ENCODE measurements at places on chromosomes 1 and 21. TPM values are rescaled to one million over a fixed set of nuclear protein-coding genes. Genes with fewer than 3 reads are reported as not detected.

RUNX3 gene
- 1.8 TPM for total RNA-seq

DNA sequence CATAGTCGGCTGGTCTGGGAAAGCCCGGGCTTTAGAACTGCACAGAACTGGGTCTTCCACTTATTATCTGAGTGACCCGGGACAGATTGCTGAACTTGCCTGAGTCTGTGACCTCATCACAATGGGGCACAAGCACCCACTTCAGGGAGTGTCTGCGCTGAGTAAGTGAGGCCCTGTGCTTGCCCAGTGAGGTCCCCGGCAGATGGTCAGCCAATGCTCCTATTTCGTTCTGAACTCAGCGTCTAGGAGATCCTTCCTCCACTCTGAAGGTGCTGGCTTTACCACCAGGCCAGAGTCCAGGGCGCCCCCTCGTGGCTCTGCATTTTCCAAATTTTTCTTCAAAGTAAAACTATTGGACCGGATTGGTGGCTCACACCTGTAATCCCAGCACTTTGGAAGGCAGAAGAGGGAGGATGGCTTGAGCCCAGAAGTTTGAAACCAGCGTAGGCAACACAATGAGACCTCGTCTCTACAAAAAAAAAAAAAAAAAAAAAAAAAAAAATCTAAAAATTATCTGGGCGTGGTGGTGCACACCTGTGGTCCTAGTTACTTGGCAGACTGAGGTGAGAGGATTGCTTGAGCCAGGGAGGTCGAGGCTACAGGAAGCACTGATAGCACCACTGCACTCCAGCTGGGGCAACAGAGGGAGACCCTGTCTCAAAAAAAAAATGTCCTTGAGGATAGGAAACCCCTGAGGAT, 61.7 kb downstream of the FCRL5 start:
- H3K27me3 ChIP-seq, result peaks cover 44% of the 10 kb centered on the region
- no peaks in the 10 kb centered on the region for H3K4me1 ChIP-seq
- no peaks in the 10 kb centered on the region for H3K36me3 ChIP-seq
- H3K4me3 ChIP-seq, result no peak overlapping the region
- DNase-seq, result no peak

DNA sequence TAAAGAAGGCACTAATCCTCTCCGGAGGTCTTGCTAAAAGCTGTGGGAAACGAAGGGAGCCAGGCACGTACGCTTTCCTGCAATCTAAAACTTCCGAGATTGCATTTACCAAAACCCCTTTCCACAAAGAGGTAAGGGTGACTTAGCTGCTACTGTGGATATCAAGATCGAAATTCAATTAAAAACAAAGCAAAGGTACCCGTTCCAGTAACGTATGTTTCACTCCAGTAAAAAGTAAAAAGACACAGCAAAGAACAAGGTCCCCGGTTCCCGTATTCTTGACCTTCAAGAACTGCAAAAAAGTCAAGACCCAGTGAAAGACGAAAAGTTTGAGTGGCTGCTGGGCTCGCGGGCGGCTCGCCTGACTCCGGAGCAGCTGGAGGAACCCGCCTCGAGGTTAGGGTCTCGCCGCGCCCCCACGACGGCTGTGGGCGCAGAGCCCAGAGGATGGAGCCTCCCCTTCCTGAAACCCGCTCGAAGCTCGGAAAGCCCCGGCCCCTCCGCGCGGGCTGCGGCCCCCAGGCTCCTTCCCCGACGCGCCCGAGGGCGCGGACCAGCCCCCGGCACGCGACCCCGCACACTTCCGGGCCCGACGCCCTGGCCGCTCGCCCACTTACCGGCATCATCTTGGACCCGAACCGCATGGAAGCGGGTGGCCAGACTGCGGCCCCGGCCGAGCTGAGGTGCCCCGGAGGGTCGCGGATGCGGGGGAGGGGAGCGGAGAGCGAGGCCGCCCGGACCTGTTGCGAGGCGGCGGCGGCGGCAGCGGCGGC, 524 bp downstream of the TP53BP2 start:
- no peaks in the 10 kb centered on the region for H3K27me3 ChIP-seq
- peak overlapping the region; percentile 95 for H3K4me3 ChIP-seq
- peak overlapping the region; percentile 99 for H3K27ac ChIP-seq
- no peaks in the 10 kb centered on the region for H3K36me3 ChIP-seq
- peaks cover 44% of the 10 kb centered on the region for H3K4me1 ChIP-seq

DNA sequence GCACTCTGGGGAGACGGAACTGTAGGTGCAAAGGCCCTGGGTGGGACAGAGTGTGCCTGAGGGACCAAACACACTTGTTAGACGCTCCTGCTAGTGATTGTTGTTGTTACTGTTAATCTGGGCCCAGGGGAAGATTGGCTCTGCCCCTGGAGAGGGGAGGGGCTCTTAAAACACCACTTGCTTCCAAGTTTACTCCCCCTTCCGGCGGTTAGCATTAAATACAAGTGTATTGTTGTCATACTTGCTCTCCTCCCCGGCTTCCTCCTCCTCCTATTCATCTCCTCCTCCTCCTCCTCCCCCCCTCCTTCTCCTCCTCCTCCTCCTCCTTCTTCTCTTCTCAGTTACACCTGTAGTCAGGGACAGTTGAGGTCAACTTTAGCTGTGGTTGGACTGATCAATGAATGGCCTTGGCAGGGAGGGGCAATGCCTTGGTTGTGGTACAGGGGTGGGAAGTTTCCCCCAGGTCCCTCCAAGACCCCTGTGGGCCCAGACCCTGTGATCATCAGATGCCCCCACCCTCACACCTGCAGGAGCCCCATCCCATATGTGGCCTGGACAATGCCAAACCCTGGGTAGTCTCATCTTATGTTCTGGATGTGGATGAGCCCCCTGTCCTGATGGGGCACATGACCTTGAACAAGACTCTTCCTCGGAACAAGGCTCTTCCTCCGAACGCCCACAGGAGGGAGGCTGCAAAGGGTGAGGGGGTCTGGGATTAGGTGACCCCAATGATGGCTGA, 217.3 kb downstream of the PTPRU start:
- H3K4me3 ChIP-seq, result no peak overlapping the region
- DNase-seq, result peak; percentile 69
- H3K4me1 ChIP-seq, result no peaks in the 10 kb centered on the region
- H3K36me3 ChIP-seq, result peaks cover 3% of the 10 kb centered on the region

GRCh38 chr1:23188434-23188884, 19.8 kb upstream of the LUZP1 start:
- no peak for DNase-seq
- H3K36me3 ChIP-seq, result no peaks in the 10 kb centered on the region
- H3K27me3 ChIP-seq, result no peaks in the 10 kb centered on the region
- no peak overlapping the region for H3K4me3 ChIP-seq
- peaks cover 56% of the 10 kb centered on the region for H3K4me1 ChIP-seq

APOBEC4 gene
- not detected for total RNA-seq

ANXA9 gene
- not detected for total RNA-seq

MIXL1 gene
- total RNA-seq, result 0.17 TPM

- no peaks in the 10 kb centered on the region for H3K27me3 ChIP-seq
- H3K36me3 ChIP-seq, result no peaks in the 10 kb centered on the region
- H3K27ac ChIP-seq, result no peak overlapping the region
Observed at GRCh38 chr1:94105581-94105952, 15.4 kb downstream of the ABCA4 start.

- no peak overlapping the region for H3K27ac ChIP-seq
- no peaks in the 10 kb centered on the region for H3K36me3 ChIP-seq
- DNase-seq, result no peak
- peaks cover 10% of the 10 kb centered on the region for H3K27me3 ChIP-seq
Observed at GRCh38 chr21:39579734-39580332, 32.9 kb upstream of the B3GALT5 start.

- H3K27ac ChIP-seq, result no peak overlapping the region
- no peaks in the 10 kb centered on the region for H3K4me1 ChIP-seq
- peaks cover 2% of the 10 kb centered on the region for H3K27me3 ChIP-seq
- no peak for DNase-seq
Observed at GRCh38 chr1:70866542-70867264, 180.9 kb downstream of the PTGER3 start.

DNA sequence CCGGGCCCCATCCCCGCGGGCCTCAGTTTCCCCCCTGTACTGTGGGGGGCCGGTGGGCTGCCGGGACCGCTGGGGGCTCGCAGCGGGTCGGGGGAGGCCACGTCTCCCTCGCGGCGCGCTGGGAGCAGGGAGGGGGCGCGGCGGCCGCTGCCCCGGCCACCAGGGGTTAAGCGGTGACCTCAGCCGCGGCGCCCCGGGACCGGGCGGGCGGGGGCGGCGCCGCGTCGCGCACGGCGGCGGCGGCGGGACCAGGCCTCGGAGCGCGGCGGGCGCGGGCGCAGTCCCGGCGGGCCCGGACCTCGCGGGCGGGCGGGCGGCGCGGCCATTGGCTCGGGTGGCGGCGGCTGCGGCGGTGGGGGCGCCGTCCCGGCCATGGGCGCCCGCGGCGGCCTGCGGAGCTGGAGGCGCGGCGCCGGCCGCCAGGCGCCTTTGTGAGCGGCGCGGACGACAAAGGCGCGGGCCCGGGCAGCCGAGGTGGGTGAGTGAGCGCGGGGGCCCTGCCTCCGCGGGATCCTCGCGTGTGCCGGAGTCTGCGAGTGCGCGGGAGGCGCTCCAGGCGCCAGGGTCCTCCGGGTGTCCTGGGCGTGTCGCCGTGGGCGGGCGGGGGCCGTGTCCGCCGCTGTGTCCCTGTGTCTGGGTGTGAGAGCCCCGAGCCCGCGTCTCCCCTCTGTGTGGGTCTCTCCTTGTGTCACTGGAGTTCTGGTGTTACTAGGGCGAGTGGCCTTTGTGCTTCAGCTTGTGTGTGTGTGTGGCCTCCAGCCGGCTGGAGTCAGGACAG, at the start of gene ARHGEF10L:
Gene ARHGEF10L, plus strand, starts transcription at position 222 of the 778 bp plus-strand sequence. CDS start 40,898 bp downstream, outside the sequence.
- H3K27me3 ChIP-seq, result no peaks in the 10 kb centered on the region
- peak within 1 kb of the TSS; percentile 87 for H3K27ac ChIP-seq
- no peaks in the 10 kb centered on the region for H3K36me3 ChIP-seq
- DNase-seq, result no peak

LYPLAL1 gene
- total RNA-seq, result 21.0 TPM

ADCY10 gene
- total RNA-seq, result 0.07 TPM

PRDM2 gene
- 35.6 TPM for total RNA-seq

GRCh38 chr1:27133991-27134390, 20.9 kb downstream of the SLC9A1 start:
- DNase-seq, result no peak
- H3K4me1 ChIP-seq, result peaks cover 29% of the 10 kb centered on the region
- H3K27me3 ChIP-seq, result no peaks in the 10 kb centered on the region
- no peaks in the 10 kb centered on the region for H3K36me3 ChIP-seq

- peaks cover 60% of the 10 kb centered on the region for H3K4me1 ChIP-seq
- DNase-seq, result peak; percentile 98
- peak overlapping the region; percentile 93 for H3K4me3 ChIP-seq
- no peaks in the 10 kb centered on the region for H3K27me3 ChIP-seq
- H3K36me3 ChIP-seq, result peaks cover 22% of the 10 kb centered on the region
Observed at GRCh38 chr1:85576642-85577418, 3.7 kb upstream of the CCN1 start.

OR2M3 gene
- total RNA-seq, result not detected

- no peak overlapping the region for H3K27ac ChIP-seq
- no peak for DNase-seq
- H3K4me1 ChIP-seq, result peaks cover 4% of the 10 kb centered on the region
- peaks cover 11% of the 10 kb centered on the region for H3K27me3 ChIP-seq
Observed at GRCh38 chr1:175171036-175171913, 21.3 kb downstream of the KIAA0040 start.

DNA sequence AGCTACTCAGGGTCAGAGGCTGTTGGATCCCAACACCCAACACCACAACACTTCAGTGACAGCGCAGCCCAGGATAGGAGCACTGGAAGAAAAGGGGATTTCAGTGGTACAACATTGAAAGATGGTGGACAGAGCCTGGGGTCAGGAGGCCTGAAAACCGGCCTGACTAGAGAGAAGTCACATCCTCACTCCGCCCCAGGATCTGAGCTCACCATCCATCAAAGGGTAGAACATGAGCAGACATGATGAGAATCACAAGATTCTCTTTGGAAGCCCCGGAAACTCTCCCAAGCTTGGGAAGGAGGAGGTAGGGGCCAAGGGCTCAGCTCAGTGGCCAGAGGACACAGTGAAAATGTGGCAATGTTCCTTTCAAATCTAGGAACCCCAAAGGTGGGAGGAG, 271.3 kb downstream of the NPHP4 start:
- no peak overlapping the region for H3K27ac ChIP-seq
- peaks cover 18% of the 10 kb centered on the region for H3K27me3 ChIP-seq
- H3K4me3 ChIP-seq, result no peak overlapping the region

- peaks cover 16% of the 10 kb centered on the region for H3K27me3 ChIP-seq
- no peaks in the 10 kb centered on the region for H3K36me3 ChIP-seq
- DNase-seq, result no peak
- no peak overlapping the region for H3K4me3 ChIP-seq
- H3K4me1 ChIP-seq, result no peaks in the 10 kb centered on the region
Observed at GRCh38 chr1:71264039-71264438, 183.2 kb upstream of the ZRANB2 start.

DNA sequence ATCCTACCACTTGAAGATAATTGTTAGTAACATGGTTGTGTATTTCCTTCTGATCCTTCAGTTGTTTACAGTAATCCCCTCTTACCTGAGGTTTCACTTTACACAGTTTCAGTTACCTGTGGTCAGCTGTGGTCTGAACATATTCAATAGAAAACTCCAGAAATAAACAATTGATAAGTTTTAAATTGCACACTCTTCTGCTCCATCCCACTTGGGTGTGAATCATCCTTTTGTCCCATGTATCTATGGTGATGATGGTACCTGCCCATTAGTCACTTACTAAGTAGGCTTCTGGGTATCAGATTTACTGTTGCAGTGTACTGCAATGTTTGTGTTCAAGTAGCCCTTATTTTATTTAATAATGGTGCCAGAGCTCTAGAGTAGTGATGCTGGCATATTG, 62.5 kb downstream of the OSBPL9 start:
- no peak overlapping the region for H3K27ac ChIP-seq
- H3K27me3 ChIP-seq, result no peaks in the 10 kb centered on the region
- H3K4me3 ChIP-seq, result no peak overlapping the region
- H3K36me3 ChIP-seq, result no peaks in the 10 kb centered on the region

DNA sequence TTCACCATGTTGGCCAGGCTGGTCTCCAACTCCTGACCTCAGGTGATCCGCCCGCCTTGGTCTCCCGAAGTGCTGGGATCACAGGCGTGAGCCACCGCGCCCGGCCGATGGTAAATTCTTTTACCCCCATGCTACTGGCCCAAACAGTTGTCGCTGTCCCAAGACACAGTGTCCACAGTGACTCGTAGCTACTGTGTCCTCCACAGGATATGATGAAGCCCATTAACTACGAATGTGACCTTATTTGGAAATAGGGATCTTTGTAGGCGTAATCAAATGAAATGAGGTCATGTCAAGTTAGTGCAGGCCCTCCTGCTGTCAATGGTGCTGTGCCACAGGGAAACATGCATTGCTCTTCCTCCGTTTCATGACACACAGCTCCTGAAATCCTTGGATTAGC, 8.5 kb downstream of the FNDC10 start:
- H3K4me3 ChIP-seq, result no peak overlapping the region
- DNase-seq, result no peak
- H3K36me3 ChIP-seq, result no peaks in the 10 kb centered on the region
- no peaks in the 10 kb centered on the region for H3K27me3 ChIP-seq
- no peak overlapping the region for H3K27ac ChIP-seq
- H3K4me1 ChIP-seq, result no peaks in the 10 kb centered on the region
